ENCODE measurements at places on chromosomes 13 and 19. TPM values are rescaled to one million over a fixed set of nuclear protein-coding genes. Genes with fewer than 3 reads are reported as not detected.
A peak's percentile ranks its signal among the peaks of the same experiment; 100 is the strongest.

DNA sequence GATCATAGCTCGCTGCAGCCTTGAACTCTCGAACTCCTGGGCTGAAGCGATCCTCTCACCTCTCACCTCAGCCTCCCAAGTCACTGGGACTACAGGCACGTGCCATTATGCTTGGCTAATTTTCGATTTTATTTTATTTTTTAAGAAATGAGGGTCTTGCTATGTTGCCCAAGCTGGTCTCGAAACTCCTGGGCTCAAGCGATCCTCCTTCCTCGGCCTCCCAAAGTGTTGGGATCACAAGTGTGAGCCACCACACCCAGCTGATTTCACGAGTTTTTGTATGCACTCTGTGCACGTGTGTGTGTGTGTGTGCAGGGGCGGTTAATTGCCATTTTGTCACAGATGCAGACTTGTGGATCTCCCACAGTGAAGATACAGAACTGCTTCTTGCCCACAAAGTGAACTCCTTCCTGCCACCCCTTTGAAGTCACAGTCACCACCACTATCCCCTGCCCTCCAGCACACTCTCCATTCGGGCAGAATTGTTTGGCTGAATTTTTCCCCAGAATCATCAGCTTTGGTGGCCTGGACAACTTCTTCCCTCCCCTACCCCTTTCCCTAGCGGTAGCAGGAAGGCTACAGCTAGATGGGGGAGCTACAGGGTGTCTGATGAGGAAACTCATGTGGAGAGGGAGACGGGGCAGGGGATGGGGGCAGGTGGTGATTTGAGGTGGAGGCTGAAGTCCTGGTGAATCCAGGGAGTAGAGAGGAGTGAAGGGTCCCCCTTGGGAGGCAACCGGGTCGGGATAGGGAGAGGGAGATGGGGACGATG, 59.6 kb downstream of the CELF5 start:
- H3K36me3 ChIP-seq: no peaks in the 10 kb centered on the region
- DNase-seq: no peak
- peaks cover 74% of the 10 kb centered on the region for H3K27me3 ChIP-seq
- H3K4me3 ChIP-seq: no peak overlapping the region

DNA sequence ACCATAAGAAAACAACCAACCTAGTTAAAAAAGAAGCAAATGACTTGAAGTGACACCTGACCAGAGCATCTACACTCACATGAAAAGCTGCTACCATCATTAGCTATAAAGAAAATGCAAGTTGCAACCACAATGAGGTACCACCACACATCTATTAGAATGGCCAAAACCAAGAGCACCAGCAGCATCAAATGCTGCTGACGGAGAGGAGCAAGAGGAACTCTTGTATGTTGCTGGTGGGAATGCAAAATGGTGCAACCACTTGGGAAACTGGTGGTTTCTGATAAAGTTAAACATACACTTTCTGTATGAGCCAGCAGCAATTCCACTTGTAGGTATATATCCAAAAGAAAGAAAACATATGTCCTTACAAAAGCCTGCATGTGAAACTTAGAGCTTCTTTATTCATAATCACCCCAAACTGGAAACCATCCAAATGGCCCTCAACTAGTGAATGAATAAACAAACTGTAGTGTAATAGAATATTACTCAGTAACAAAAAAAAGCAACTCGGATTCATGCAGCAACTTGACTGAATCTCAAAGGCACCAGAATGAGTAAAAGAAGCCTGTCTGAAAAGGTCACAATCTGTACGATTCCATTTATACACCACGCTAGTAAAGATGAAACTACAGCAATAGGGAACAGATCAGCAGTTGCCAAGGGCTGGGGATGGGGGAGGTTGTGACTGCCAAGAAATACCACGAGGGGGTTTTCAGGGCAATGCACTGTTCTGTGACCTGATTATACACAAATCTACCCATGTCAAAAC, 60.9 kb upstream of the RANBP3 start:
- H3K27me3 ChIP-seq: no peaks in the 10 kb centered on the region
- H3K4me1 ChIP-seq: no peaks in the 10 kb centered on the region
- DNase-seq: no peak
- H3K27ac ChIP-seq: no peak overlapping the region
- no peak overlapping the region for H3K4me3 ChIP-seq

DNA sequence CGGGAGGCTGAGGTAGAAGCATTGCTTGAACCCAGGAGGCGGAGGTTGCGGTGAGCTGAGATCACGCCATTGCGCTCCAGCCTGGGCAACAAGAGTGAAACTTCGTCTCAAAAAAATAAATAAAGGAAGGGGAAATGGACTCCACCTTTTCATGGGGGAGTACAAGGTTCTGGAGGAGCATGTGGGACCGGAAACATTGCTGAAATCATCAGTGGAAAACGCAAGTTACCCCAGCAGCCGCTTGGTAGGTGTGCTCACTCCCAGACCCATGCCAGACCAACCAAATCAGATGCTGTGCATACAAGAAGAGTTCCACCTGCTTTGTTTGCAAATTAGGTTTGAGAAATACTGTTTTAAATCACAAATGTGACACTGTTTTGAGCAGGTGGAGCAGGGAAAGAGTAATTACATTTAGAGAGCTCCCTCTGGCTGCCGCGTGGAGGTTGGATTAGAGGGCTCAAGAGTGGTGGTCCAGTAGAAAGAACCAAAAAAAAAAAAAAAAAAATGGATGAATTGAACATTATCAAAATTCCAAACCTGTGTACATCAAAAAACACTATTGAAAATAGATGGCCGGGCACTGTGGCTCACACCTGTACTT, 4.9 kb downstream of the ERICH4 start:
- no peak for DNase-seq
- H3K36me3 ChIP-seq: no peaks in the 10 kb centered on the region
- H3K4me1 ChIP-seq: peaks cover 36% of the 10 kb centered on the region
- peak overlapping the region; percentile 48 for H3K4me3 ChIP-seq

GRCh38 chr19:43681821-43682220, 11.9 kb upstream of the PLAUR start:
- no peaks in the 10 kb centered on the region for H3K27me3 ChIP-seq
- H3K4me3 ChIP-seq: no peak overlapping the region
- no peak overlapping the region for H3K27ac ChIP-seq
- no peak for DNase-seq
- no peaks in the 10 kb centered on the region for H3K36me3 ChIP-seq

DNA sequence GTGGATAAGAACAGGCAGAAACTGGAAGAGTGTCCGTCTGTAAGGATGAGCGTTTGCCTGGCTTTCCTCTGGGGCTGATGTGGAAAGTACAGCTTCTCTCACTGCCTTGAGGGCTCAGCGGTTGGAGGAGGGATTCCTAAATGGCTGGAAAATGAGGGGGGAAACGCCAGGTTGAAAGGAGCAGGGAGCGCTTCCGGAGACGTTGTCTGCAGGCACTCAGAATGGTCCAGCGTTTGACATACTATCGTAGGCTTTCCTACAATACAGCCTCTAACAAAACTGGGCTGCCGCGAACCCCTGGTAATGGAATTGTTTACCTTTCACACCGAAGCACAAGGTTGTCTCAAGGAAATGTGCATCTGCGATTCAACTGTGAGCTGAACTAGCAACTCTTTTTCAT, 39.9 kb downstream of the MRPL57 start:
- H3K4me1 ChIP-seq: no peaks in the 10 kb centered on the region
- DNase-seq: no peak
- no peak overlapping the region for H3K4me3 ChIP-seq
- H3K27me3 ChIP-seq: no peaks in the 10 kb centered on the region
- H3K27ac ChIP-seq: no peak overlapping the region

The NLRP11 gene
- not detected for total RNA-seq

The FUT1 gene
- 1.8 TPM for total RNA-seq

DNA sequence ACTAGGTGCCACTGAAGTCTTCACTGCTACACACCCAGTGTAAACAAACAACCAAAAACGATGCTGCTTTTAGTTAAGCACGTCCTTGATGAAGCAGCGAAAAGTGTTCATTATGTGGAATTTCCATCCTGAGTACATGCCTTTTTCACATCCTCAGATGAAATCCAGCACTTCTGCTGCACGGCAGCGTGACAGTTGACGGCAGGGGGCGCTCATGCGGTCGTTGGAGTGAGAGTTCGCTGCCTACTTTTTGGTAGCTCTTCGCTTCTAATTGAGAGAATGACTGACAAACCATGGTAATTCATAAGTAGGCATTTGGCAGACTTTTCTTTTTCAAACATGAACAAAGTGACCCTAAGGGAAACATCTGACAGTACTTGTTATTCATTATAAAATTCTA, 1124.9 kb downstream of the EFNB2 start:
- peak; percentile 62 for DNase-seq
- H3K4me1 ChIP-seq: no peaks in the 10 kb centered on the region
- H3K27ac ChIP-seq: no peak overlapping the region
- no peaks in the 10 kb centered on the region for H3K27me3 ChIP-seq
- H3K36me3 ChIP-seq: no peaks in the 10 kb centered on the region

The CDX2 gene
- not detected for total RNA-seq

GRCh38 chr19:16361254-16361653, 36.6 kb downstream of the KLF2 start:
- H3K27me3 ChIP-seq: no peaks in the 10 kb centered on the region
- H3K4me3 ChIP-seq: no peak overlapping the region
- peaks cover 4% of the 10 kb centered on the region for H3K4me1 ChIP-seq

- DNase-seq: no peak
- H3K4me3 ChIP-seq: no peak overlapping the region
- H3K36me3 ChIP-seq: peaks cover 4% of the 10 kb centered on the region
- no peaks in the 10 kb centered on the region for H3K4me1 ChIP-seq
- peaks cover 39% of the 10 kb centered on the region for H3K27me3 ChIP-seq
Measured at GRCh38 chr19:33134571-33135041, 2.7 kb downstream of the WDR88 start.

DNA sequence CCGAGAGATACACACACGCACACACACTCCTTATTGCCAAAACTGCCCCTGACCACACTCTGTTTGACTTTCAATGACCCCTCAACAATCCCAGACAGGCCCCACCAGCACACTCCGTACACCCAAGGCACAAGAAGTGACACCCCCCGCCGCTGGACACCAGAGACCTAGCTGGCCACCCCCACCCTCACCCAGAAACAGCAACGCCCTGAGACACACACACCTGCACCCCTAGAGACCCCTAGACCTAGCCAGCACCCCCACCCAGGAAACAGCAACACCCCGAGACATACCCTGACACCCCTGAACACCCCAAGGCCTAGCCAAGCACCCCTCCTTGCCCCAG, 1.1 kb upstream of the PTGER1 start:
- peaks cover 43% of the 10 kb centered on the region for H3K36me3 ChIP-seq
- peaks cover 16% of the 10 kb centered on the region for H3K27me3 ChIP-seq
- no peak overlapping the region for H3K4me3 ChIP-seq
- DNase-seq: no peak
- H3K4me1 ChIP-seq: peaks cover 57% of the 10 kb centered on the region

The RASAL3 gene
- total RNA-seq: 6.6 TPM

GRCh38 chr19:19343016-19343362, 22.4 kb downstream of the MAU2 start:
- H3K36me3 ChIP-seq: peaks cover 9% of the 10 kb centered on the region
- DNase-seq: no peak
- H3K27ac ChIP-seq: no peak overlapping the region
- H3K4me3 ChIP-seq: no peak overlapping the region
- peaks cover 3% of the 10 kb centered on the region for H3K4me1 ChIP-seq

- no peak overlapping the region for H3K27ac ChIP-seq
- H3K4me1 ChIP-seq: no peaks in the 10 kb centered on the region
- no peaks in the 10 kb centered on the region for H3K36me3 ChIP-seq
Measured at GRCh38 chr19:19615086-19615485, 3.4 kb downstream of the PBX4 start.

GRCh38 chr13:77729502-77730221, 32.2 kb downstream of the SLAIN1 start:
- H3K4me1 ChIP-seq: peaks cover 11% of the 10 kb centered on the region
- H3K36me3 ChIP-seq: no peaks in the 10 kb centered on the region
- no peak overlapping the region for H3K27ac ChIP-seq
- H3K4me3 ChIP-seq: no peak overlapping the region
- no peaks in the 10 kb centered on the region for H3K27me3 ChIP-seq

GRCh38 chr13:100138859-100139491, 50.1 kb downstream of the PCCA start:
- DNase-seq: no peak
- H3K36me3 ChIP-seq: no peaks in the 10 kb centered on the region

DNA sequence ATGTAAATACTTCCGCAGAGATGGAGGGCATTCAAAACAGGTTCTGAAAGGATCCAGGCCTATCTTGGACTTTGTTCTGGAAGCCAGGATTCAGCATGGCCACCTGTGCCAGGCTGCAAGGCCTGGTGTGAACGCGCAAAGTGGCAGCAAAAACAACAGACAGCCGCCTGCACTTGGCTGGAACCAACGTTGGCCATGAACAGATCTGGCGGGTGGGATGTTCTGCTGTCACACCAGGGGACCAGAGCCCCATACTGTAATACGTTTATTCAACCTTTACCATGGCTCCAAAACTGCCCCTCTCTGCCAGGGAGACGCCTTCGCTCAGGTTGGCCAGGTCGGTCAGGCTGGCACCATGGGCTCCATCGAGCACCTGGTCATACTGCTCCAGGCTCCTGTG, 69.7 kb downstream of the EPS15L1 start:
- no peak overlapping the region for H3K27ac ChIP-seq
- DNase-seq: no peak
- no peak overlapping the region for H3K4me3 ChIP-seq

- H3K4me3 ChIP-seq: no peak overlapping the region
- no peaks in the 10 kb centered on the region for H3K4me1 ChIP-seq
- H3K27me3 ChIP-seq: no peaks in the 10 kb centered on the region
- no peak overlapping the region for H3K27ac ChIP-seq
Measured at GRCh38 chr19:49348305-49349189, 13.3 kb downstream of the CD37 start.

DNA sequence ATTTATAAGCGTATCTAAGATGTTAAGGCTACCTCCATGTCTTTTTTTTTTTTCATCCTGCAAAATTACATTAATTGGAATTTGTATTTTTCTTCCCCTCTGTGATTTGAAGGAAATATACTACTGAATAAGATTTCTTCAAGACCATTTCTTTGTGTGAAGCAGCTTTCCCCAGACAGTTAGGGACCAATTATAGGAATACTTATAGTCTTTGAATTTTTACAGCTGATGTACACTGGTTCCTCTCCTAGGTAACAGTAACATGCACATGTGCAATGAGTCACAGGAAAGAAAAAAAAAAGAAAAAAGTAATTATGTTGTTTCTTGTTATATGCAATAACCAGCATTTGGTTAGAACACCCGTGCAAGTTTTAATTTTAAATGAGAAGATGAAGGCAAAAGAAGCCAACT, 82.0 kb downstream of the PCDH9 start:
- H3K27ac ChIP-seq: peak overlapping the region; percentile 63
- peaks cover 25% of the 10 kb centered on the region for H3K4me1 ChIP-seq
- peak overlapping the region; percentile 22 for H3K4me3 ChIP-seq
- H3K27me3 ChIP-seq: no peaks in the 10 kb centered on the region
- DNase-seq: no peak
- no peaks in the 10 kb centered on the region for H3K36me3 ChIP-seq

DNA sequence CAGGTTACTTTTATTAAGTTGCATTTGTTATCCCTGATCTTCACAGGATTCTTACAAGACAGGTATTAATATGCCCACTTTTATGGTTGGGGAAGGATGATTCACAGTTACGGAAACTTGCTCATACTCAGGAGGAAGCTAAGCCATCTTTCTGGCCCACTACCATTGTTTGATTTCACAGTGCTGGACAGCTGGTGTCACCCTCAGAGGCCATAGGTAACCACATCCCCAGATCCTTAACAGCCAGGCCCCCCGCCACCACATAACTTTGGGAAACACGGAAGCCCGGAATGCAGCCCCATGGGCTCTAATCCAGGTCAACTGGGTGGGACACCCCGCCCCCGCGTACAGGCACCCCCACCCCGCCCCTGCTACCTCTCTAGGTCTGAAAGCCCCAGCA, 119.7 kb downstream of the IRS2 start:
- H3K4me1 ChIP-seq: peaks cover 10% of the 10 kb centered on the region
- no peaks in the 10 kb centered on the region for H3K27me3 ChIP-seq
- no peak for DNase-seq
- H3K4me3 ChIP-seq: no peak overlapping the region
- no peak overlapping the region for H3K27ac ChIP-seq

Data from heart right ventricle (tissue), 16 donors.